HuH-7 (cell line): ENCODE measurements at places on chromosomes 5 and 9.

- DNase-seq: no peak
Measured at GRCh38 chr9:120480707-120481106, 99.3 kb downstream of the CDK5RAP2 start.

DNA sequence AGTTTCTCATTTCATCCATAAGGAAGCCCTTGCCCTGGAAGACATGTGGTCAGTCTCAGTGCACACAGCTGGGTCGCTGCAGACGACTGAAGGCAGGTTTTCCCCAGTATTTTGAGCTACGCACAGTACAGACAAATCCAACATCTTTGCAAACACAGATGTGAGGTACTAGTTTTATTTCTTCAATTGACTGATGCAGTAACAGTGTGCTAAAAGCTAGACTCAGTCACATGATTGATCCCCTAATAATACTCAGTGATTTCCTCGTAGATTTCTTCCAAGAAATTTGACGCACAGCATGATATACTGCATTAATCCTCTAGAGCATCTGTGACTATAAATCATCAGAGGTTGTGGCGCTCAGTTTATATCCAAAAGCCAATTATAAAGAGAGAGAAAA lies 346.1 kb downstream of the DIRAS2 start:
- no peak for DNase-seq

GRCh38 chr5:14107536-14107935 lies 35.6 kb upstream of the TRIO start:
- no peak for DNase-seq

DNA sequence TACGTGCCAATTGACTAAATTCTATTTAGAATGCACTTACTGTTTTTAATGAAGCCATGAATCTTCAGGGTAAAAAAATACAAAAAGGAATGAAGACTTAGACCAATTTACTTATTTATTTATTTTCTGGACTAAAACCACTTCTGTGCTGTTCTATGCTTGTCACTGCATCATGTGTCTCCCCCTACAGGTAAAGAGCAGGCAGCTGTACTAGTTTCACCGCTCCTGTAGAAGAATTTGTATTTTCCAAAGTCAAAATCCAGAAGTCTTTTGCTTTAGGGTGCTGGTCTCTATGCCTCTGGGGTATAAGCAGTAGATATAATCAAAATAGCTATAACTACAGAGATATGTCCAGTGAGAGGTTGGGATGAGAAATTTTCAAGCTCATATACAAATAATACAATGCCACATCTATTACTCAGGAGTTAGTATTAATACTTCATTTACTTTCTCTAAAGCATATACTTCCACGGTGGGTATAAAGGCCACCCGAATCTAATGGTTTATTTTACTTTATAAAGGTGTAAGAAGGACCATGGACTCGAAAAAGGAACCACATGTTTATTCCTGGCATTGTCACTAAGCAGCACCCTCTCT lies 591.5 kb downstream of the RAB3C start:
- DNase-seq: peak; percentile 18

DNA sequence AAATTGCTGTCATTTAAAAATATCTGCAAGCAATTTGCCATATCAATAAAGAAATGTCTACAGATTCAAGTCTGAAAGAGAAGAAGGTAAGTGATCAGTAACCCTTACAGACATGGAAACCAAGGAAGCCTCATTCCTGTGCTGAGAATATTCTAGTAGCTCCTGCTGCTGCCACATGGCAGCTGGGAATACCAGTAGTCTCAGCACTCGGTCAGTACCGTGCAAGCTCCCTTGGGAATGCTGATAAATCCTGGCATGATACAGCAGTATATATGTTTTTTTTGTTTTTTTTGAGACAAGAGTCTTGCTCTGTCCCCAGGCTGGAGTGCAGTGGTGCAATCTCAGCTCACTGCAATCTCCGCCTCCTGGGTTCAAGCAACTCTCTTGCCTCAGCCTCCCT lies 27.9 kb downstream of the NANS start:
- no peak for DNase-seq

DNA sequence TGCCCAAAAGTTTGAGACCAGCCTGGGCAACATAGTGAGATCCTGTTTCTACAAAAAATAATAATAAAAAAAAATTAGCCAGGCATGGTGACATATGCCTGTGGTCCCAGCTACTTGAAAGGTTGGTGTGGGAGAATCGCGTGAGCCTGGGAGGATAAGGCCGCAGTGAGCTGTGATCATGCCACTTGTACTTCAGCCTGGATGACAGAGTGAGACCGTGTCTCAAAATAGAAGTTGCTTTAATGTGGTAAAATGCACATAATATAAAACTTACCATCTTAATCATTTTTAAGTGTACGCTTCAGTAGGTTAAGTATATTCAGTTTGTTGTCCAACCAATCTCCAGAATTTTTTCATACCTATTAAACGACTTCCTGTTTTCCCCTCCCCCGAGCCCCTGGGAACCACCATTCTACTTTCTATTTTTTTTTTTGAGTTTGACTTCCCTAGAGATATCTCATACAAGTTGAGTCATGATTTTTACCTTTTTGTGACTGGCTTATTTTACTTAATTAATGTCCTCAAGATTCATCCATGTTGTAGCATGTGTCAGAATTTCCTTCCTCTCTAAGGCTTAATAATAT lies 120.1 kb upstream of the POC5 start:
- no peak for DNase-seq

- no peak for DNase-seq
Measured at GRCh38 chr9:127724012-127724411, 8.1 kb downstream of the TTC16 start.

- no peak for DNase-seq
Measured at GRCh38 chr9:71816916-71817451, 48.7 kb upstream of the CEMIP2 start.

- no peak for DNase-seq
Measured at GRCh38 chr9:79185866-79186265, 385.9 kb upstream of the TLE4 start.

- DNase-seq: no peak
Measured at GRCh38 chr5:168460606-168461005, 25.7 kb upstream of the RARS1 start.

DNA sequence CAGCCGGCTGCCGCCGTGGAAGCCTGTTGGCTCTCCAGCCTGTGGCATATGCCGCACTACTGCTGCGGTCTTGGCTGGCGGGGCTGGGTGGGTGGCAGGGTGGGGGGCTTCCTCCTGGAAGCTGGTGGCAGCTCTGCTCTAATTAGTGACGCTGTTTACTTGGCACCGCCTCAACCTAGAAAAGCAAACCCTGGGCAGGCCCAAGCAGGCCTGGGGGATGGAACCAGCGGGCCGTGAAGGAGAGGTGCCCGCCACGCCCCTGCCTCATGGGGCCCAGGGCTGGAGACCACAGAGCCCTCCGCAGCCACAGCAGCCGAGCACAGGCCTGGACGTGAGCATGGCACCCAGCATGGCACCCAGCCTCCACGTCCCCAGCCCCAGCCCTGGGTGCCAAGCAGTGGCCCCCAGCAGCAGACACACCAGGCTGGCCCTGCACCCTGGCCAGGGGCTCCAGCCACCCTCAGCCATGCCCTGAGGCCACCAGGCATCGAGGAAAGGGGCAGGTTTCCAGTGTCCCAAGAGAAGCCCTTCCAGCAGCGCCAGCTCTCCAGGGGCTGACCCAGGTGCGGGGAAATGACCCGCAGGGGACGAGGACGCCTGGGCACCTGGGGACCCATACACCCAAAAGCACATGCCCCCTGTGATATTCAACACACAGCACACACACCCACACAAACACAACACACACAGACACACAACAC lies 5.4 kb upstream of the CCDC187 start:
- DNase-seq: no peak

GRCh38 chr9:119298076-119298853 lies 71.0 kb downstream of the BRINP1 start:
- no peak for DNase-seq

GRCh38 chr5:74201334-74202081 lies 439.0 kb downstream of the ENC1 start:
- DNase-seq: no peak

DNA sequence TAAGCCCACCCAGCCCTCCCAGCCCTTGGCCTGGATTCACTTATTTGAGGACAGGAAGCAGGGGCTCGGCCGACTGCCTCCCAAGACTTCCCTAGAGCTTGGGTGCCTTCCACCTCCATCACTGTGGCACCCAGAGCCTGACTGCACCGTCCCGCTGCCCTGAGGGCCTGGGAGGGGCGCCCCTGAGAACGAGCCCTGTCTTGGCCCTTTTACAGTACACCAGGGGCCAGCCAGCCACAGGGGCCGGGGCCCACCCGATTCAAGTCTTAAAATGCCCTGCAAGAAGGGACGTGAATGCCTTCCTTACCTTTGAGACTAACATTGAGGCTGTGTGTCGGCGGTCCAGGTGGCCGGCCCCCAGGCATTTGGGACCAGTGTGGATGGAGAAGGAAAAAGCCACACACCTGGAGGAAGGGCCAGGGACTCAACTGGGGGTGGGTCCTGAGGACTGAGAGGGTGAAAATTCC lies 16.8 kb downstream of the FAM78A start:
- DNase-seq: no peak

DNA sequence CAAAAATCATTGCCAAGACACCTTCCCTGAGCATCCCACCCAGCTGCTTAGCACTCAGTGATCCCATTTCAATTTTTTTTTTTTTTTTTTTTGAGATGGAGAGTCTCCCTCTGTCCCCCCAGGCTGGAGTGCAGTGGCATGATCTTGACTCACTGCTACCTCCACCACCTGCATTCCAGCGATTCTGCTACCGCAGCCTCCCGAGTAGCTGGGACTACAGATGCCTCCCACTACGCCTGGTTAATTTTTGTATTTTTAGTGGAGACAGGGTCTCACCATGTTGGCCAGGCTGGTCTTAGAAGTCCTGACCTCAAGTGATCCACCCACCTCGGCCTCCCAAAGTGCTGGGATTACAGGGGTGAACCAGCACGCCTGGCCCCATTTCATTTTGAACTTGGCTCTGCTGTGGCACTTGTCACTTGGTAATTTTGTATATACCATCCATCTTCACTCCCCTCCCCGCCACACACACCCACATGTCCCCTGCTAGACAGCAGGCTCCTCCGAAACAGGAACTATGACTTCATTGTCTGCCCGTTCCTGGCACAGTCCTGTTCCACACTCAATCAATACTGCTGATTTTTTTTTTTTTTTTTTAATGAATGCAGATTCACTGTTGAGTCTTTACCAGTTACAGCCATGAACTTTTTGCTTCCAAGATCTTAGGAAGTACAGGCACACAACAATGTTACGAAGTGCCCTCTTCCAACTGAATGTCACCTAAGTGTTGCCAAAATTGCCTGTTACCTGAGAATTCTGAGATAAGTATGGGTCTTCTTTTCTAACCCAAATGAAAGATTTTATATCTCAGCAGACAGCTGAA lies 17.3 kb upstream of the ZBTB34 start:
- no peak for DNase-seq

DNA sequence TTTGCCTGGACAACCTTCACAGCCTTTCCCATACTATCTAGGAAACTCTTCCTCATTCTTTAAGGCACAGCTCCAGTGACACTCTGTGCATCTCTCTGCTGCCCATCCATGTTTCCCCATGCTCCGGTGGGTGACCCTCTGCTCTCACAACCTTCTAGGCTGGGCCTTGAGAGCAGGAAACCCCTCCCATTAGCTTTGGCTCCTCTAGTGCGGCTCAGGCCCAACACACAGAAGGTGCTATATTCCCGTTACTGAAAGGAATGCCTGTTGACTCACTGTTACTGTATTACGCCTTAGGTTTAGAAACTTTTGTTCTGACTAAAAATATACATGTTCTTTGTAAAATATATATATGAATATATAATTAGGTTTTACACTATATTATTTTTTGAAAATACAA lies 8.1 kb upstream of the CCL28 start:
- DNase-seq: no peak

- DNase-seq: peak; percentile 63
Measured at GRCh38 chr9:96232539-96233241, 69.3 kb downstream of the HSD17B3 start.

DNA sequence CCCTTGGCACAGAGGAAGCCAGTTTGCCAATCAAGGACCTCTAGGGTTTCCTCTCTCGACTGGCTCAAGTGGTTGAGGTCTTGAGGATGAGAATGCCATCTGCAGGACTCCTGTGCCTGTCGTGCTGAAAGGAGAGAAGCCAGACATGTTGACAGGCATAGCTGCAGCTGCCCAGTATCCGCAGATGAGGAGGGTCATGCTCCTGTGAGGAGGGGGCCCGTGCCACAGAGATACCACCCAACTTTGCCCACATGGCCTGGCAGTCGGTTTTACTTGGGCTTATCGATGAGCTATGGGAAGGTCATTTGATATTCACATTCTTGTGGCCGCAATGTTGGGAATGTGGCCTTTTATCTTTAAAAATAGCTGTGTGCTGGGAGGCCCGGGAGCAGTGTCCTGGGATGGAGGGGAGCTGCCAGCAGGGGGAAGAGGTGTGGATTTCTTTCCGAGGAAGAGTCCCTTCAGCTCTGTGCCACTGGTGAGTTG lies 17.4 kb downstream of the FRMPD1 start:
- peak; percentile 56 for DNase-seq

DNA sequence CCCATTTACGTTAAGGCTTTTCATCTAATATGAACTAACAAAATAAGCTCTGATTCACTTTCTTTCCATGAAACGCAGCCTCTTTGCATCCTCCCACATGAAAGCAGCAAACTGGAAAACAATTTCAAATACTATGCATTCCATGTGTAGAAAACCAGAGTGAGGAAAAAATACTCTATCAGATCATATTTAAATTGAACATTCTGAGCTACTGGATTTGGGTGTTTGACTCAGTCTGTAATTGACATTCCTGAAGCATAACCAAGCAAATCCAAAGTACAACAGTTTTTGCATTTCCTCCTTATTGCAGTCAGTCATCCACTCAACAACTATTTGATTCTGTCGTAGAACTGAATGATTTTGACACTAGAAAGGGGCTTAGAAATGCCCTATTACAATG lies 399.1 kb upstream of the NMUR2 start:
- DNase-seq: no peak
